ENCODE measurements at places on chromosomes 7 and 10. TPM values are rescaled to one million over a fixed set of nuclear protein-coding genes. Genes with fewer than 3 reads are reported as not detected.
A peak's percentile ranks its signal among the peaks of the same experiment; 100 is the strongest.

Gene MALRD1
- 1.1 TPM for total RNA-seq

Gene DYDC2
- not detected for total RNA-seq

Gene TMEM178B
- 35.4 TPM for total RNA-seq

Gene NME8
- not detected for total RNA-seq

Gene KAZALD1
- 5.0 TPM for total RNA-seq

Gene LMOD2
- 511 TPM for total RNA-seq

Gene PSD
- total RNA-seq = 0.89 TPM

Gene C10orf62
- 0.48 TPM for total RNA-seq

Gene OPN4
- 0.40 TPM for total RNA-seq

Gene HIPK2
- 88.5 TPM for total RNA-seq

- DNase-seq = no peak
Measured at GRCh38 chr10:89637113-89637512, 7.9 kb downstream of the PANK1 start.

- no peak for DNase-seq
Measured at GRCh38 chr10:100980311-100980710, 7.0 kb downstream of the MRPL43 start.

DNA sequence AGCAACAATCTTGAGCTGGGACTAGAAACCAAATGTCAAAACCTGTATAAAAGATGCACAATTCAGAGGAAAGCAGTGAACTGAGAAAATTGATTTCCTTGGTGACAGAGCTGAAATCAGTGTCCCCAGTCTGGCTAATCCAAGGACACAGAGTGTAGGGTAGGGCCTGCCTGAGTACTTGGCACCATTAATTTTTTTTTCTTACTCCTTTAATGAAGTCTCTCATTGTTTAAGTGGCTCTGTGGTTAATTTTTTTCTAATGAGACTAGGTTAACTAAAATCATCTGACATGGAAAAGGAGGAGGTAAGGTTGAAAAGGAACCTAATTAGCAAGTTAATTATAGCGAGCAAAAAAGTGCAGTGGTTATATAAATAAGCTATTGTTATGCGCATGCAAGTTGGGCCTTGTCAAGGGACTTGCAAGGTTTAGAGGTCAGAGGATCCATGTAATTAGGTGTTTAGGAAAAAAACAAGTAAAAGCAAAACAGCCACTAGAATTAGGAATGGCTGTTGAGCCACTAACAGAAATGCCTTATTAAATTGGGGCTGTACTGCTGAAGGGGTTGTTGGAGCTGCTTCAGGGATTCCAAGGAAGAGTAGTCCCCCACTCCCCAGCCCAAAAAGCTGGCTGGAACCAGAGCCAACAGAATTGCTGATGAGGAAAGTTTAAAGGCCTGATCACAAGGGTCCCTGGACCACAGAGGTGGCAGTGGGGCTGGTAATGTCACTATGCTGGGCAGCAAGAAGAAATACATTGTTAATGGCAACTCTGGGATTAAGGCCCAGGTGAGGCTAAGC is 58.9 kb upstream of the STRIP2 start:
- no peak for DNase-seq

GRCh38 chr7:55457801-55458200 is 92.7 kb downstream of the LANCL2 start:
- no peak for DNase-seq

GRCh38 chr7:94414481-94414880 is 19.8 kb downstream of the COL1A2 start:
- no peak for DNase-seq

- no peak for DNase-seq
Measured at GRCh38 chr10:92508866-92509265, 65.0 kb downstream of the IDE start.

GRCh38 chr7:66503036-66503370 is 125.7 kb upstream of the KCTD7 start:
- no peak for DNase-seq

- peak; percentile 11 for DNase-seq
Measured at GRCh38 chr7:4694305-4694704, 12.2 kb downstream of the FOXK1 start.

DNA sequence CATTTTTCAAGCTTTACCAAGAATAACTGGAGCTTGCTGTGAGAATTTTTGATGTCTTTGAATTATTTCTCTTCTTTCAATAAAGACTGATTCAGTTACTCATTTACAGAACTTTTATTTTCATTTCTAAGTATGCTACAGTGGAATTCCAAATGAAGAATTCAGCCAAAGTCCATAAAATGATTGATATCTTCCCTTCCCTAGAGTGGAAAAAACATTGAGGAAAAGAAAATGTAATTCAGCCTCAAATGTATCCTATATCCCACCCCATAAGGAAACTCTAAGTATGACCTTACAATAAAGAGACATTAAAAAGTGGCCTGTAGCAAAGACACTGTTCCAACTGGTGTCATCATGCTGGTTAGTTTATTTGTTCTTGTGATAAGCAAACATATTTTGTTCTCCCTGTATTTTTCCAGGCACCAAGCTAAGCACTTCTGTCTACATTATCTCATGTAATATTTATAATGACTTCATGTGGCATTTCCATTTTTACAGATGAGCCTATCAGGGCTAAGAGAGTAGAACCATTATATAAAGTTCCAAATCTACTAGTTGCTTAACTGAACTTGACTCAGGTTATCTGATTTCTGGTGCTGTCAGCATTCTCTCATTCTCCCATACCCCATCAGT is 450.4 kb downstream of the NEBL start:
- no peak for DNase-seq

DNA sequence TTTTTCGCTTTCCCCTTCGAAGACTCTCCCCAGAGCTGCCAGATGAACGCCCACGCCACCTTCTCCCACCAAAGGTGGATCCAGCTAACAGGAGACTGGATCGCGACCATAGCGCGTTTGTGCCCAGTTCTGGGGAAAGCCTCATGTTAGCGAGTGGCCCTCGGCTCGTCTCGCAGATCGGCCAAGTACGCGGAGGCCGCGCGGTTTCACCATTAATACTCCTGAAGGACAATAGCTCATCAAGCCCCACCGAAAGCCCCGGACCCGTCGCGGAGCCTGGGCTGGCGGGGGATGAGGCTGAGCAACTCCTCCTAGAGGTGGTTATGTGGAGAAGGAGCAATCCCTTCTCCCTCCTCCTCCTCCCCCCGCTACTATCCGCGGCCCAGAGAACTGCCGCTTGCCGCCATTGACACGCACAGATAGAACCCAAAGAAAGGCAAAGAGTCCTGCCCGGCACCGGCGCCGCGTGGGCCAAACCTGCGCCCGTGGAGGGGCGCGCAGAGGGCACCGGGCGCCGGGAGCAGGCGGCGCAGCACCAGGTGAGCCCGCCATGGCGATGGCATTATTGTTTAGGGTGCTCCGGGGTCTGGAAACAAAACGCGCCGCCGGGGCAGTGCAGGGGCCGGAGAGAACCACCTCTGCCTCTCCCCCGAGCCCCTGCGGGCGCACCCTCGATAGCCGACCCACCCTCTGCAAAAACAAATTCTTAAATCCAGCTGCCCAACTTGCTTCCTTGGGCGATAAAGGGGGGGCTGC is at the start of gene MACROH2A2:
Gene MACROH2A2, plus strand, starts transcription at position 385 of the 756 bp plus-strand sequence. CDS start 22,813 bp downstream, outside the sequence.
- peak; percentile 72 for DNase-seq

DNA sequence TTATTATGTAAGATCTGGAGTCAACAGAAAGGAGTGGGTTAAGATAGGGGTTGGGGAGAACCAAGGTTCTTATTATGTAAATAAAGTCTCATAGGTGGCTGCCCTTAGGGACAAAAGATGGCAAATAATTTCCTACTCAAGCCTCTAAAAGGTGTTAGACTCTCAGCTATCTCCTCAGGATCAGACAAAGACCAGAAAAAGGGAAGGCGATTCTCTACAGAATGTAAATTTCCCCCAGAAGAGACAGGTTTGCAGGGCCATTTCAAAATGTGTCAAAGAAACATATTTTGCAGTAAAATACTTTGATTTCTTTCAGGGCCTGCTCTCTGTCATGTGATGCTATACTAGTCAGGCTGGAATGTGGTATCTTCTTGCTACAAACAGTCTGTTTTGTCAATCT is 80.3 kb downstream of the MICU1 start:
- DNase-seq = no peak

- DNase-seq = no peak
Measured at GRCh38 chr7:71488308-71488707, 356.4 kb downstream of the GALNT17 start.

All from Right ventricle myocardium superior (tissue), 1 donor.